ENCODE measurements at places on chromosomes 2 and 18. TPM values are rescaled to one million over a fixed set of nuclear protein-coding genes. Genes with fewer than 3 reads are reported as not detected.

Gene ARL4C
- total RNA-seq: 74.6 TPM

Gene TTC31
- 11.6 TPM for total RNA-seq

Gene KCNJ13
- total RNA-seq: not detected

Gene DSG4
- total RNA-seq: not detected

Gene MAP2
- total RNA-seq: 12.8 TPM

Gene RIT2
- not detected for total RNA-seq

Gene CD8A
- not detected for total RNA-seq

Gene GALNT3
- 0.33 TPM for total RNA-seq

Gene CAPN14
- total RNA-seq: 0.33 TPM

Gene ALLC
- not detected for total RNA-seq

Gene ITGAV
- total RNA-seq: 135 TPM

Measured in smooth muscle cell of trachea (primary cell).